Fibroblast of the aortic adventitia (primary cell): ENCODE measurements at places on chromosomes 13 and 19. TPM values are rescaled to one million over a fixed set of nuclear protein-coding genes. Genes with fewer than 3 reads are reported as not detected.

APOC1 gene
- total RNA-seq: 1.7 and 52.6 TPM in 2 replicates

NANOS3 gene
- 0.27 TPM in 1 of 2 replicates, not detected in the other for total RNA-seq

SLC17A7 gene
- 0.49 TPM in 1 of 2 replicates, not detected in the other for total RNA-seq

ZNF253 gene
- total RNA-seq: 2.3 and 7.0 TPM in 2 replicates

FFAR1 gene
- not detected in 2 replicates for total RNA-seq

DNA sequence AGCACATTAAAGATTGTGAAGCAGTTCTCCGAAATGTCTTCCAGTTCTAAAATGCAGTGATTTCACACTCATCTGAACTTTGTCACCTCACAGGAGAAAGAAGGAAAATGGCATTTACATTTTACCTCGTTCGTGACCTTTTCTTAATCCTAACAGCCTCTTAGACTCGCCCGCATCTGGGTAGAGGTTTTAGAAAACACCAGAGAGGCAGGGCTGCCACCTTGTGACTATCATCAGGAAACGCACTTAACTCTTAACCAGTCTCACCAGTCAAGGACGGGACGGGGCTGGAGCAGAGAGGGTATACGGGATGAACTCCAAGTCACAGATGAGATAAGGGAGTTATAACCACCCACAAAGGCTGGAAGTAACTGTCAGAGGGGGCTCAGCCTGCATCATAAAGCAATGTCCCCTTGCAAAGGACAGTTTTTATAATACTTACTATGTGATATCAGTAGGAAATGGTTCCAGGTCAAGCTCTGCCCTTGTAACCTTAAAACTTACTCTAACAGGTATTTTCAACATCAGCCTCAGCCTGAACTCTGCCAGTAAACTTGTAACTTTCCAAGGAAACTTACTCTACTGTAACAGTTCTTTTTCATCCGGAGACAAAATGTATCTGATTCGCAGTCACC, 8.6 kb upstream of the CEACAM6 start:
- peak; percentile 57 for DNase-seq

GRCh38 chr19:1073063-1073955, 6.3 kb downstream of the ARHGAP45 start:
- no peak for DNase-seq

DNA sequence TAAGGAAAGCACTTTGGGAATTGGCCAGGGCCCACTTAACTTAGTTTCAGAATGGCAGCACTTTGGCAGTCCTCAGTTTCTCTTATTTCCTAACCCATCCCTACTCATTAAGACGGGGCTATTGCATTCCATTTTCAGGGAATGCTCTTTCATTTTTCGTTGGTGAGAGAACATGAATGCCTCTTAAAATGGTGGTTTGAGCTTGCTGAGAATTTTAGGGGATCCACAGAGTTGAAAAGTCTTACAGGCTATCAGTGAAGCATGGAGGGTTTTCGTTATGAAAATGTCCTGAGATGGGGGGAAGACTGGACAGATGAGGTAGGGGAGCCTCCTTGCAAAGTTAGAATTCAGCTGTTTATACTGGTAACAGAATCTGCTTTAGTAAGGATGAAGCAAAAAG, 71.4 kb downstream of the LRCH1 start:
- DNase-seq: no peak

CEACAM1 gene
- 0.33 TPM in 1 of 2 replicates, not detected in the other for total RNA-seq

DNA sequence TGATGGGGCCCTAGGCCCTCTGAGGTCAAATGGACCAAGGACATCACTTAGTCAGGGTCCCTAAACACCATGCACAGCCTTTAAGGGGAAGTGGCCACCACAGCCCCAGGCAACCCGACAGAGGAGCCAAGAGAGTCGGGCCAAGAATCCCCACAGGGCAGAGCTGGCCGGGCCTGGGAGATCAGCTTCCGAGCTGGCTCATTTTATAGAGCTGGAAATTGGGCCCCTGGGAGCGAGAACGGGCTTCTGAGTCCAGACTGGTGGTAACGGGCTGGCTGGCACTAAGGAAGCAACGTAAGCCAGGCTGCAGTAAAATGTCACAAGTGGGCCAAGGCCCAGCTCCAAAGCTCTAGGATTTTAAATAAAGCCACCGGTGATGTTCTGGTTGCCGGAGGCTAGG, 51.1 kb downstream of the HSPH1 start:
- no peak for DNase-seq

GRCh38 chr19:379796-380195, 29.2 kb downstream of the C2CD4C start:
- DNase-seq: no peak

DNA sequence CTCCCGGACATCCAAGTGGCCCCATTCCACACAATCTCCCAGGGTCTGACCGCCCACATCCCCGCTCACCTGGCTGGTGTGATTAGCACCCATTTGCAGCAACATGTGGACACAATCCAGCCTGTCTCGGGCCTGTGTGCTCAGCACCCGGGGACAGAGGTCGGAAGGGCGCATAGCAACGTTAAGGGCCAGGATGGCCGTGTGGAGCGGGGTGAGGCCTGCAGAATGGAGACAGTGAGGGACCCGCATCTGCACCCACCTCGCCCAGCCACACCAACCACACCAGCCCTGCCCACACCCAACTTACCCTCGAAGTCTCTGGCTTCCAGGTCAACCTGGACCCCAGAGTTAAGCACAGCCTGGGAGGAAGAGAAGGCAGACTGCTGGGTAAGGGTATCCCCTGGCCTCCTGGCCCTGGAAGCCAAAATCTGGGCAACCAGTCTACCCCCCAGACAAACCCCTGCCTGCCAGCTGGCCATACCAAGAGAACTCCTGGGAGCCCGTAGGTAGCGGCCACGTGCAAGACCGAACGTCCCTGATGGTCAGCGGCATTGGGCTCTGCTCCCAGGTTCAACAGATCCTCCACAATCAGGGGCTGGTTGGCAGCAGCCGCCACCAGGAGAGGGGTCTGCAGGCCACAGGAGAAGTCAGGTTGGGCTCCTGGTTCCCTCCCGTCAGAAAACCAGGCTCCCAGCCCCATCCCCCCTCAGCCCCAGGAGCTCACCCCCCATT, 4.3 kb downstream of the NFKBID start:
- DNase-seq: no peak

GRCh38 chr19:2253106-2254063, 2.8 kb downstream of the JSRP1 start:
- DNase-seq: no peak

CCDC8 gene
- 8.5 and 26.9 TPM in 2 replicates for total RNA-seq
